ENCODE measurements at places on chromosomes 3 and 15.

GRCh38 chr15:58393241-58393662, 38.5 kb upstream of the LIPC start:
- DNase-seq = no peak

DNA sequence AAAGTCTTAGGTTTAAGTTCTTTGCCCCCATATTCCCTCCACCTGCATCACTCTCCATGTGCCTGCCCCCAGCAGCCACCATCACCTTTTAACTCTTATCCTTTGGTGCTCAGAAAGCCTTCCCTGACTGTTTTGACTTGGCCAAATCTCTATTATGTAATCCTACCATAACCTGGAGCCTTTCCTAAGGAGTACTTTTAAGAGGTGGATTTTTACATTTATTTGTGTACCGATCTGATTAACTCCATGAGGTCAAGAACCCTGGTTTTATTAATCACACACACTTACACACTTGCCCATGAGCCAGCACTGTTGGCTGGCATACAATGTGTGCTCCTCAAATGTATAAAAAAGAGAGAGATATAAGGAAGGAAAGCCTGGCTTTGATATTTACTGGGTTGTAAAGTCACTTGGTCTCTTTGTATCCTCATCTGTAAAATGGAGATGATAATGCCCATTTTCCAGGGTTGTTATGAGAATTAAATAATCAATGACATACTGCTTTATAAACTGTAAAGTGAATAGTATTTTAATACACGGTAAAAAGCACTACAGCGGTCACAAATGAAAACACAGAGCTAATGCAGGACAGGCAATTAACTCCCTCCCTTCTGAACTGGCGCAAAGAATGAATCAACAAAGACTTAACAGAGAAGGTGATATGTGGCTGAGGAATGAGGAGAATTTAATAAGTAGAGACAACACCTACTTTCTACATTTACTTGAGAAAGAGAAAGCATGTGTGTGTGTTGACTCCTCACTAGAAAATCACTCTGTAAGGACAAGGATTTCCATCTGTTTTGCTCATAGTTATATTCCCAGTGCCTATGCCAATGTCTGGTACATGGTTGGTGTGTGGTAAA, 45.4 kb downstream of the ATP13A4 start:
- no peak for DNase-seq

- no peak for DNase-seq
Measured at GRCh38 chr3:85171976-85172375, 213.2 kb downstream of the CADM2 start.

- DNase-seq = no peak
Measured at GRCh38 chr3:9944271-9944670, 7.9 kb downstream of the PRRT3 start.

- DNase-seq = no peak
Measured at GRCh38 chr15:73694419-73694818, 10.2 kb downstream of the CD276 start.

DNA sequence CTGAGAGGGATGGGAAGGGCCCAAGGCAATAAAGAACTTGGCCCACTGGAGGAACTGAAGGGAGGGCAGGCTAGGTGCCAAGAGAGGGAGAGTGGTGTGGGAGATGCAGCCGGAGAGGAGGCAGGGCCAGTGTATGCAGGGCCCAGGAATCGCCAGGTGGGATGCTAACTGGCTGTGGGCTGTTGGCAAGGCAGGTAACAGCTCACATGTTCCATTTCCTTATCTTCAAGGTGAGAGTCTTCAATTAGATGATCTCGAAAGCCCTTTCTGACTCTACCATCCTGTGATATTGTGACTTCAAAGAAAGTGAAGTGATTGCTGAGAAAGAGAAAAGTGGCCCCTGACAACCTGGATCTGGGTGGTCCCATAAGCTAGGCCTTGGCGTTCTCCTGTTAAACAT, 49.0 kb downstream of the CASR start:
- no peak for DNase-seq

All from fibroblast of skin of left quadriceps (primary cell).